ENCODE measurements at places on chromosomes 6 and 20. TPM values are rescaled to one million over a fixed set of nuclear protein-coding genes. Genes with fewer than 3 reads are reported as not detected.
A peak's percentile ranks its signal among the peaks of the same experiment; 100 is the strongest.

The AIF1 gene
- total RNA-seq: not detected

GRCh38 chr6:111210194-111210728 is 123.0 kb downstream of the SLC16A10 start:
- peak; percentile 50 for DNase-seq

GRCh38 chr20:57530327-57530981 is 5.5 kb upstream of the CTCFL start:
- no peak for DNase-seq

GRCh38 chr6:114343782-114344144 is 940 bp upstream of the HS3ST5 start:
- no peak for DNase-seq

GRCh38 chr6:113529196-113529595 is 327.9 kb upstream of the MARCKS start:
- DNase-seq: no peak

DNA sequence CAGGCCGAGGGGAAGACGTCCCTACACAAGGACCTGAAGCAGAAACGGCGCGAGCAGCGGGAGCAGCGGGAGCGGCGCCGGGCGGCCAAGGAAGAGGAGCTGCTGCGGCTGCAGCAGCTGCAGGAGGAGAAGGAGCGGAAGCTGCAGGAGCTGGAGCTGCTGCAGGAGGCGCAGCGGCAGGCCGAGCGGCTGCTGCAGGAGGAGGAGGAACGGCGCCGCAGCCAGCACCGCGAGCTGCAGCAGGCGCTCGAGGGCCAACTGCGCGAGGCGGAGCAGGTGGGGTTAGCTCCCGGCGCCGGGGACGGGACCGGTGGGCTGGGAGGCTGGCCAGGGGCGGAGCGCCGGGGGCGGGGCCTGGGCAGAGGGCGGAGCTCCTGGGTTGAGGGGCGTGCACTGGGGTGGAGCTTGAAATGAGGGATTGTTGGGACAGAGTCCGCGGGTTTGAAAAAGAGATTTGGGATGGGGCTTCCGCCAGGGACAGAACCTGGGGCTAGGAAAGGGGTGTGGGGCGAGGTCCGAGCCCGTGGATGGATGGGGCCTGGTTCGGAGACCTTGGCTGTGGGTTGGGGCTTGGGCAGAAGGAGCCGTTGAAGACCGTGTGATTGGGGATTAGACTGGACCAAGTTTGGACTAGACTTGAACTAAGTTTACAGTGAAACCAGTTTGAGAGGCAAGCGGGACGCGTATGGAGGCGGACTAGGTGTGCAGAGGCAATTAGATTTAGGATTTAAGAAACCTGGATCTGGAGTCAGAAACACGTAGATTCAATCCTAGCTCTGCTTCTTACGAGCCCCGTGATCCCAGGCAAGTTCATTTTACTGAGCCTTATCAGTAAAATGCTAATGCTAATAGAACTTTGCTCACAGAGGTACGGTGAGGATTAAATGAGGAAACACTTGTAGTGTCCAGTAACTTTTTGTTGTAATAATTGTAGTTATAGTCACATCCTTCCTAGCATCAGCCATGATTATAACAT is 20.9 kb downstream of the DEF6 start:
- DNase-seq: peak; percentile 82

GRCh38 chr6:108622641-108623298 is 62.1 kb downstream of the FOXO3 start:
- DNase-seq: peak; percentile 57

DNA sequence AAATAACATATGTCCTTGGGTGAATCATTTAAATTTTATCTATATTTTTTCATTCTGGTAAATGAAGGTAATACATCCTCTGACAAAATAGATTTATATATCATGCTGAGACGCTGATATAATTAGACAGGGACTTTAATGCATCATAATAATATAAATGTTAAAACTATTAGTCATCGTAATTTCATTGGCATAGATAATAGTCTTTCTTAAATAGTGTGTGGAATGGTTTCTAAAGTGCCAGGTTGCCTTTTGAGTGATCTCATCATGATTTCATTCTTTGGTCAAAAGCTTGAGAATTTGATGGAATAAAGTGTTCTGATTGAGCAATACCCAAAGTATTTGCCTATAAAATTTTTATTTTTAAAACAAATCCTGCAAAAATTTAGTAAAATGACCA is 43.2 kb upstream of the BMP5 start:
- no peak for DNase-seq

DNA sequence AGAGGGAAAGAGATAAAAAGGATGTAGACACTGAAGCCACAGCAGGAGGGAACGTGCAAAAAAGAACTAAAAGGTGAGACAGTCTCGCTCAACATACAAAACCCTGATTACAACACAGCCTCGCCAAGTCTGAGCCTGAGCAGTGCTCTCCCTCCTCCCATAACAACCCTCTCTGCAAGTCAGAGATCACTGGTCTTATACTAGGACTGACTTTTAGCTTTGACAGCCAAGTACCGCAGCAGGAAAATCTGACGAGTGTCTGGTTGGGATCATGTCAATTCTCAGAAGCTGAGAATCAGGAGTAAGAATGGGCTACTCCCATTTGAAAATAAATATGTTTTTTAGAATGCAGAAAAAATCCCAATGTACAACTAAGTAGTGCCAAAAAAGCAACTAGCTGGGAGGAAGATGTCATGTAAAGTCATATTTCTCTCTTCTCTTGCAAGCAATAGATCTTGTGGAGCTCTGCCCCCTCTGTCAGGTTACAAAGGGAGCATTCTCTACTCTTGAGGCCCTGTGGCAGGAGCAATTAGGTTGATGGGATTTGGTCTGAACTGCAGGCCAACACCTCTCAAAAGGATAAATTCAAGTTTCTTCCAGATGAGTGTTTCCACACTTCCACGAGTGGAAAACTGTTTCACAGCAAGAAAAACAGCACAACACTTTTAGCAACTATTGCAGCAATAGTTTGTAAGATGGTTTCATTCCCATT is 118.9 kb upstream of the COL21A1 start:
- DNase-seq: no peak

Data from SJSA1 (cell line).